Left colon (tissue), 2 donors: ENCODE measurements at places on chromosomes 5 and 9. TPM values are rescaled to one million over a fixed set of nuclear protein-coding genes. Genes with fewer than 3 reads are reported as not detected.

DNA sequence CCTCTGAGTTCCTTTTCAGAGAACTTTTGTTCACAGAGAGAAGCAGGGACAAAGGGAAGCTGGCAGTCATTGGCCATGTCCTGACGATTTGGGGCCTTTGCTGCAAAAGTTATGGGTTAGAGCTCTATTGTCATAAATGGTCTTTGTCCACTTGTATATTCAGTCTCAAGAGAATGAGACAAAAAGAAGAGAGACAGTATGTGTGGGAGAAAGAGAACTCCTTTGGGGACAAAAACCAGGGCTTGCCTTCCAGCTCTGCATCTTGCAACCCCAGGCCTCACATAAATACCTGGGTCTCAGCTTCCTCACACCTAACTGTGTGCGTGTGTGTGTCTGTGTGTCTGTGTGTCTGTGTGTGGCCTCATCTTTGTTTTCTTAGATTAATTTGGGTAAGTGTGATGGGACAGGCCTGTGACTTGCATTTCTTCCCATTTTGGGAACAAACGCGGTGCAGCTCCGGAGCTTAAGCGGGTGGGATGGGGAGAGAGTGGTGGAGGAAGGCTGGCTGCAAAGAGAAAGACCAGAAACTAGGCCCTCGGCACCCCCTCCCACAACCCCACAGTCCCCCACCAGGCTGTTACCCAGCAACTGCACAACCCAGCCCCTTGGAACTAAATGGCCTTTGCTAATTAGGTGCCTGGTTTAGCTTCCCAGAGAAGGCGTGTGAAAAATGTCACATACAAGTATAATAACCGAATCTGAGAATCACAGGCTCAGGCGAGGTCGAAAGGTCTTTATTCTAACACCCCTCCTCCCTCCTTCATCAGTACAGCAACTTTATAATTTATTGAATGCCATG lies 376.9 kb downstream of the CDK5RAP2 start:
- no peak for DNase-seq

DNA sequence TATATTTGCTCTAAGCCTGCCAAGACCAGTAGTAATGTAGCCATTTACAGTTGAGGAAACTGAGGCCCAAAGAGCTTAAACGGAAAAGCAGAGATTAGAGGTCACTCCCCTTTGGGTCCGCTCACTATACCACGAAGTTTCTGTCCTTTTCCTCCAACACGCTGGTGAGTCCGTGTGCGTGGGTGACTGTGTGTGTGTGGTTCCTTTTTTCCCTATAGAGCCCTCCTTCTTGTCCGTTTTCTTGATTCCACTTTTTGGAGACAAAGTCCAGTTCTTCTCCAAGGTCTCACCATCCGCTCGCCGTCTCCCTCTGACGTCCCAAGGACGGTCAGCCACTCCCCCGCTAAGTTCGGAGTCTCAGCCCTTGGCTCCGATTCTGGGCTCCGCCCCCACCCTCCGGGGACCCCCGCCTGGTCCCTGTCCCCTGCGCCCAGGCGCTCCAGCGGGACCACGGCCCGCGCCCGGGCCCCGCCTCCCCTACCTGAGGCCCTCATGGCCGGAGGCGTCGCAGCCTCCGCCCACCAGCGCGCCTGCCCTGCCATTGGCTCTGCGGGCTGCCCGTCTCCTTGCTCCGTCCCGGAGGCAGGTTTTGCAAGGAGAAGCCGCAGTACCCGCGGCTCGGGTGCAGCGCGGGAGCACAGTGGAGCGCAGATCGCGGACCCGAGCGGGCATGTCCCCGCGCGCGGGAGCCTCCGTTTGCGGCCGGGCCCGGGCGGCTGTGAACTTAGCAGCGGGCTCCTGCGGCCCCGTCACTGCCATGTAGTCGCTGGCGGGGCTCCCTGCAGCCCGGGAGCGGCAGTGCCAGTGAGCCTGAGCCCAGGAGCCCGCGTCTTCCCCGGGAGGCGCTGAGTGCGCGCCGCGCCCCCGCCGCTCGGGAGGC lies at the start of gene MAST4:
Gene MAST4 (plus strand): TSS at position 638 of the 880 bp plus-strand sequence. CDS start 263 bp downstream, outside the sequence.
- DNase-seq, result peak; percentile 86

DNA sequence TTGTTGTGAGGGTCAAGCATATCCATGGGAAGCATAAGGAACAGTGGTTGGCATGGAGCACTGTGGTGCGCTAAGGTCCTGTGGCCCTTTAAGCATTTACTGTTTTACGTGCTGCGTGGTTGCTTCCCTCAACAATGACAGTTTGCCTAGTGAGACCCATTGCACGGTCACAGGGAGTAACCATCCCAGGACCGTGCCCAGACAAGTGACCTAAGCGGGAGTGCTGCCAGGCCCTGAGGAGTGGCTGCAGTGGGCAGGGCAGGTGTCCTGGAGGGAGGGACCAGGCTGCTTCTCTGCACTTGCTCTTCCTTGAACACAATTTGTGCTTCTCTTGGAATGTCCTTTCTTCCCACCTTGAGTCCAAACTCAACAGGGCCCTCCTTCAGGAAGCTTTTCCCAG lies 64.6 kb downstream of the RGS3 start:
- DNase-seq, result peak; percentile 86

- peak; percentile 15 for DNase-seq
Observed at GRCh38 chr5:58462623-58463230, 2.8 kb upstream of the PLK2 start.

DNA sequence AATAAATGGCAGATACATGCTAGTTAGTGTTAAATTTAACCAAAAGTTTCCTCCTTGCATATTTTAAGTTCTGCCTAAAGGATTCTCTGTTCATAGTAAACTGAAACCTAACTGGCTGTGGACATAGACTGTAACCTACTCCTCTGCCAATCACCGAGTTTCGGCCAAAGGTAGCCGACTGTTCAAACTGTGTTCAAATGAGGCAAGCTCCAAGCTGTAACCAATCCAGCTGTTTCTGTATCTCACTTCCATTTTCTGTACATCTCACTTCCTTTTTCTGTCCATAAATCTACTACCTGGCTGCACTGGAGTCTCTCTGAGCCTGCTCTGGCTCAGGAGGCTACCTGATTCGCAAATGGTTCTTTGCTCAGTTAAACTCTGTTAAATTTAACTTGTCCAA lies 44.1 kb downstream of the KCNV2 start:
- DNase-seq, result no peak

GRCh38 chr9:137589441-137590122 lies 730 bp downstream of the ZMYND19 start:
- no peak for DNase-seq

- DNase-seq, result no peak
Observed at GRCh38 chr5:173969167-173970049, 19.6 kb upstream of the C5orf47 start.

DNA sequence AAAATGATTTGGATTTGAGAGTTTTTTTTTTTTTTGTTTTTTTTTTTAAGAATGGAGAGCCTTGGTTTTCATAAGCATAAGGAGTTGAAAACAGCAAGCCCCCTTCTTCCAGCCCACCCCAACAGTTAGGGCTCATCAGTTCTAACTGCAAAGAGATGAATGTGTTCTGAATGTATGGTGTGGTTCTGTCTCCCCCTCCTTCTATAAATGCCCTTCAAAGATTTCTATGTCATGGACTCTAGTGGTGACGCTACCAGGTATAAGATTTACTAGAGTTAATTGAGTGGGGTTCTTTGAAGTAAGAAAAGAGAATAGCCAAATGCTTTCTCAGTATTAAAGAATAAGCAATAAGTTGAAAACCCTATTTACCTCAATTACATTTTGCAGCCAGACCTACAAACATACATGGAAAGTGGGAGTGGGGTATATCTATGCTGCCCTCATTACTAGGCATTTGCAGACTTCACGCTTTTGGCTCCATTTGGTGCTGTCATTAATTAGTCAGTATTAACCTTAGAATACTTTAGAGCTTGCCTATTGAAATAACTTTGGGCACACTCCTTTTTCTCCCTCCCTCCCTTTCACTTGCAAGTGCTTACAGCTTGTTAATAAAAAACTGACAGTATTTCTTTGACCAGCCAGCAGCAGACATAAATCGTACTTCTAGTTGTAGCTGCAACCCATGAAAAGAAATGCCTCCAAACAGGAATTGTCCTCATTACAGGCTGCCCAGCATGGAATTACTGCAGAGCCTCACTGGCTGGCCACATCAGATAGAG lies 667.2 kb upstream of the ZNF608 start:
- DNase-seq, result no peak

DNA sequence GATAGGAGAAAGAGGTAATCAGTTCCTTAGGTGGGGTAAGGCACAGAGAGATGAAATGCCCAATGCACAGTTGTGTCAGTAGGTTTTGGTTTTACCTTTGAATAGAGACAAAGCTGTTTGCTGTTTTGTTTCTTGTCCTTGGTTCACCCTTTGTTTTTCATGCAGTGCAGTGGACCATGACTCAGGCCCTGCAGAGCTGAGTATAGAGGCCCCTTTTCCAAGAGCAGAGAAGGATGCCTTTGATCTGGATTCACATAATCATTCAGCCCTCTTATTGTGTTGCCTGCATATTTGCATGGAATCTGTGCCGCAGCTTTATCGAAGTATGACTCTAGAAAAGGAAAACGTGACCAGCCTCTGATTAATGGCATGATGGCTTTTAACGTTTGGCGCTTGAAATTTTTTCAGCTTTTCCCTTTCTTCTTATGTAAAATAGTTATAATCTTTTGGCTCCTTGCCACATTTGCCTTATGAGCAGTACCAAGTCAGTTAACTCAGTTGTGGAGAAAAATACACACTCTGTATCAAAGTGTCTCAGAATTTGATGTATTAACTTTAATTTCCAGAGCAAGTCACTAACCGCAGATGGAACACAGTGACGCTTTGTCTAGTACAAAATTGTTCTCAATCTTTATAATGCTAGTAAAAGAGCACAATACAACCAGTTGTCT lies 197.6 kb downstream of the KDM4C start:
- no peak for DNase-seq

DNA sequence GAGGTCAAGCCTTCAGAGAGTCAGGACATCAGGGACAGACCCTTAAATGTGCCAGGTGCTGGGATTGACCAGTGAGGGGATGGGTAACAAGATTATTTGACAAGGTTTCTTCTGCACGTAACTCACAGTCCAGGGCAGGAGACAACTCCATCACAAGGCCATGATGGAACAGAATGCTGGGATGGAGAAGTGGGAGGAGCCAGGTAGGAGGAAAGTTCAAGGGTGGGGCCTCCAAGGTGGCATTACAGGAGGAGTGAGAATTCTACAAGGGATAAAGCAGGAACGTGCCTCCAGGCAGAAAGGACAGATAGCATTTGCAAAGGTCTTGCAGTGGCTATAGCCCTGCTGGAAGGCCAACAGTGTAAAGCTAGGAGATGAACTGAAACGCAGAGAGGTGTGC lies 102.2 kb downstream of the FGF18 start:
- no peak for DNase-seq

- DNase-seq, result no peak
Observed at GRCh38 chr5:111124793-111125192, 32.6 kb downstream of the WDR36 start.

GRCh38 chr5:108747774-108748400 lies at the start of gene FER:
FER (plus strand) TSS chr5:108747897; CDS start chr5:108798183, 50,286 bp downstream.
- no peak for DNase-seq

- DNase-seq, result no peak
Observed at GRCh38 chr9:107274953-107275422, 8.1 kb upstream of the RAD23B start.

- DNase-seq, result no peak
Observed at GRCh38 chr9:124660341-124660801, 110.7 kb downstream of the NR6A1 start.

DNA sequence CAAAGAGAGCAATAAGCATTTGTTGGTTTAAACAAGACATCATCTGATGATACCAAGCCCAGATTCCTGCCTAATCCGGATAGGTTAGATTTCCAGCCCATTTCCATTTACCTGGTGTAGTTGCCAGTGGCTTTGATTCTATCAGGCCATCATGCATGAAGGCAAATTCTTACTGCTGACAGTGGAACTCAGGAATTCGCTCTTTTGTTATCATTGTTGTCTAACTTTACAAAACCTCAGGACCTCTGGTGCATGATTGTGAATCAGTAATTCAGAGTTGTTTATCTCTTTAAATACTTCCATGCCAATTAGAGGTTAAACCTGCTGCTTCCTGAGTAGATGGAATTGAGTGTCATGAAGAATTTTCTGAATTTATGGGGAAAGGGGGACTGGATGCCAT lies 76.5 kb downstream of the C9orf152 start:
- no peak for DNase-seq

GRCh38 chr5:35009019-35009418 lies 38.7 kb downstream of the AGXT2 start:
- DNase-seq, result no peak

DNA sequence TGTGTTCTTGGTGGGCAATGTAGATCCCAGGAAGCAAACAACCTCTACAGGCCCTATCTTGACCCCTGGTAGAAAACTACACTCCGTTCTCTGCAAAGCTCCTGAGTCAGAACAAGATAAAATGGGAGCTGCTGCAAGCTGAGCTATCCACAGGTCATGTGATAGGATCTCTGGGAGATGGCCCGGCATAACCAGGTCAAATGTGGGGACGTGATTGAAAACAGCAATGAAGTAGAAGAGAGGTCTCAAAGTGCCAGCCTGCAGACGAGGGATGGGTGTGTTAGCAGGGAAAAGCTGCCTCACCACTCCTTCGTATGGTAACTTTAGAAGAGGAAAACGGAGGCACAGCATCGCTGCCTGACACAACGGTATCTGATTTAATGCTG lies 25.0 kb downstream of the NRG2 start:
- no peak for DNase-seq

DNA sequence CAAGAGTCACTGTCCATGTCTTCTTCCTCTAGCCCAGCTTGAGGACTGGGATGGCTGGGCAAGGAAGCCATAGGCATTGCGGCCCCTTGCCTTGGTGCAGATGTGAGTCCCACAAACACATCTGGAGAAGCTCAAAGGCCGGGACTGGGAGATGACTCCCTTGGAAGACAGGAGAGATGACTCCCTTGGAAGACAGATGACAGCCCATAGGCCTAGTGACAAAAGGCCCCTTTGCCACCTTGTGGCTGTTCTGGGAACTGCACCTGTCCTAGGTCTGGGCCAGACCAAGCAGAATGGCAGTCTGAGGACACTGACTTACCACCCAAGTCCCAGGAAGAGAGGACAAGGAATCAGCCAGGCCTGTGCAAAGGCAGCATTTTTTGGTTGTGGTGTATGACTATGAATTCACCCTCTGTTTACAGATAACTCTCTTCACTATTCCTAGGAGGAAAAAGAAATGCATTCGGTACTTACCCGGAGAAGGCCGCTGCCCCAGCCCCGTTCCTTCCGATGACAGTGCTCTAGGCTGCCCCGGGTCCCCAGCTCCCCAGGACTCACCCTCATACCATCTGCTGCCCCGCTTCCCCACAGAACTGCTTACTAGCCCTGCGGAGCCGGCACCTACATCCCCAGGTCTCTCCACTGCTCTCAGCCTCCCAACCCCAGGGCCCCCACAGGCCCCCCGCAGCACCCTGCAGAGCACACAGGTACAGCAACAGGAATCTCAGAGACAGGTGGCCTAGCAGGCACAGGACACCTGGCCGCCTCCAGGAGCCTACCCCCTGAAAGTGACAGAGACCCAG lies 30.8 kb downstream of the SKP1 start:
- peak; percentile 61 for DNase-seq

The TMEM38B gene
- 25.7 TPM for total RNA-seq

The DNM1 gene
- 3.8 TPM for total RNA-seq

The IFNB1 gene
- total RNA-seq, result not detected

The CARD9 gene
- 1.9 TPM for total RNA-seq
